ENCODE measurements at places on chromosomes 12 and 14. TPM values are rescaled to one million over a fixed set of nuclear protein-coding genes. Genes with fewer than 3 reads are reported as not detected.

GRCh38 chr12:109125791-109126190, 9.4 kb downstream of the ACACB start:
- H3K4me3 ChIP-seq, result no peak overlapping the region
- H3K27me3 ChIP-seq, result no peaks in the 10 kb centered on the region
- H3K36me3 ChIP-seq, result no peaks in the 10 kb centered on the region
- DNase-seq, result no peak
- no peak overlapping the region for H3K27ac ChIP-seq

- no peak for DNase-seq
- peaks cover 12% of the 10 kb centered on the region for H3K27me3 ChIP-seq
- H3K4me1 ChIP-seq, result no peaks in the 10 kb centered on the region
- H3K27ac ChIP-seq, result no peak overlapping the region
Observed at GRCh38 chr12:94510128-94510527, 50.5 kb upstream of the CEP83 start.

Gene TRIAP1
- total RNA-seq, result 37.3 TPM

DNA sequence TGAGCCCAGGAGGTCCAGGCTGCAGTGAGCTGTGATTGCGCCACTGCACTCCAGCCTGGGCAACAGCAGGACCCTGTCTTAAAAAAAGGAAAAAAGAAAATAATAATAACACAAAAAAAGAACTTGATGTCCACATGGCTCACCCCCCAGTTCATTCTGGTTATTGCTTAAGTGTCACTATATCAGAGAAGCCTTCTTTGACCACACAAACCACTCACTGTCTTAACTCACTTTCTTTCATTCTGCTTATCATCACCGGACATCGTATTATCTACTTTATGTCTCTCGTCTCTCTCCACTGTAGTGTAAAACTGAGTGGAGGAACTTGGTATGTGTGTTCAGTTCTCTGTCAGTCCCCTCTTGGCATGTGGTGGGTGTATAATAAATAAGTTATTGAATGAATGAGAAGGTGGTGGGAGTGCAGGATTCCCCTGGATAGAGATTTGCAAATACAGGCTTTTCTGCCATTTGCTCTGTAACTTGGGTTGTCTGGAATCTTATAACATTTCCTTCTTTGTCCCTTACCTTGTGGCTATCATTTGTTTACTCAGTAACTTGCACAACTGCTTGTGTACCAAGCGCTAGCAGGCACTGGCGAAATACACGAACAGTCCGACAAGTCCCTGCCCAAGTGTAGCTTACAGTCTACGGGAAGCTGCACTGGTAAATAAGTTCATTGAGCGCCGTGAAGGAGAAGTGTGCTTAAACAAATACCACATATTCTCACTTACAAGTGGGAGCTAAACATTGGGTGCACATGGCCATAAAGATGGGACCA, 86.6 kb upstream of the TRAF3 start:
- no peaks in the 10 kb centered on the region for H3K27me3 ChIP-seq
- peaks cover 4% of the 10 kb centered on the region for H3K4me1 ChIP-seq
- H3K36me3 ChIP-seq, result no peaks in the 10 kb centered on the region
- H3K27ac ChIP-seq, result no peak overlapping the region
- no peak for DNase-seq

DNA sequence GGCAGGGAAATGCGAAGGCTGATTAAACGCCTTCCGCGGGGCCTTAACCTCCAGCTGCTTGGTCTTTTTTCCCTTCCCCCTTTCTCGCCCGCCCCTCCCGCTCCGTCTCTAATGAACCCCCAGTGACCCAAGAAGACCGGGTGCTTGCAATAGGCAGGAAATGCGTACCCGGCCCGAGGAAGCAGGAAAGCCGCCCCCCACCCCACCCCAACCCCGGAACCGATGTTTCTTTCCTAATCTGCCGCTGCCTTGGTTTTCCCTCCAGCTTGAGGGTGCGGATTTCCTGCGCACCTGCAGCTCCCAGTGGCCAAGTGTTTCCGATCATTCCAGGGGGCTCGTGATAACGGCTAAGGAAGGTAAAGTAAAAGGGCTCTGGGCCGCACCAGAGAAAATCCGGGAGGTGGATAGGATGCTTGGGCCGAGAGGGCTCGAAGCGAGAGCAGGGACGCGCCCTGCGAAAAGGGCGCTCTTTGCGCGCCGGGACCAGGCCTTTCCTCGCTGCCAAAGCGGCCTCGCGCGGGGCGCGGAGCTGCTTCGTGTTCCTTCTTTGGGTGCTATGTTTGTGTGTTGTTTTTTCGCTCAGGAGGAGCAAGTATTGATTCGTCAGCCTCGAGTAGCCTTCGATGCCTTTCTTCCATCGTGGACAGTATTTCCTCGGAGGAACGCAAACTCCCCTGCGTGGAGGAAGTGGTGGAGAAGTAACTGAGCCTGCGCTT, 983 bp downstream of the MYF6 start:
- H3K4me3 ChIP-seq, result peak overlapping the region; percentile 74
- H3K27ac ChIP-seq, result no peak overlapping the region
- peaks cover 60% of the 10 kb centered on the region for H3K27me3 ChIP-seq
- peak; percentile 84 for DNase-seq

DNA sequence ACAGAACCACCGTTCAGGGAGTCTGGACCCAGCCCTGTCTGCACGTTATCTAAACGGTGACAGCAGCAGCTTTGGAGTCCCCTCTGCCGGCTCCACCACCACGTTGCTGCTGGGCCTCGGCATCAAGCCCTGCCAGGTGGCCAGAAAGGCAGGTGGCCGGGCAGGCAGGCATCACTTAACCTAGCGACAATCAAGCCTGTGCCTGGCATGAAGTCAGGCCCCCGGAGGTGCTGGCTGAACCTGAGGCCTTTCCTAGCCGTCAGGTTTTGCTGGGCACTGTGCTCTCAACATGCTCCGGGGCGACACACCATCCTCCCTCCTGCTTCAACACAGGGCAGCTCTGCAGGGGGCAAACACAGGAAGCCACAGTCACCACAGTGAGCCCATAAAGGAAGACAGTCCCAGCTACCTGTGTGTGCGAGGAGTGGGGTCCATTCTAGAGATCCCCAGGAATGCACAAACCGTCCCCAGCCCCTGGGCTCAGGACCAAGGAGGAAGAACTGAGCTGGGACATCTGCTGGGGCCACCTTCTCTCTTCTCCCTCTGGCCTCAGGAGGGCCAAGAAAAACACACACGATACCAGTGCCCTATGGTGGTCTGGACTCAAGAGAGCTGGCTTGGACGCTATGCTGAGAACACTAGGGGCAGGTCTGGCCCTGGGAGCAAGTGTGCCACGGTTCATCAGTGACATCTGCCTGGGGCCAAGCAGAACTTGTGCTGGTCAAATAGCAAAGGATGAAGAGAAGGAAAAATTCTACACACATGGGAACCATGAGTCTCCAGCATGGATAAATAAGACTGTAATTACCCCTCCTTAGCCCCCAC, 44.7 kb downstream of the CCDC88C start:
- no peaks in the 10 kb centered on the region for H3K36me3 ChIP-seq
- H3K4me3 ChIP-seq, result no peak overlapping the region
- peaks cover 7% of the 10 kb centered on the region for H3K4me1 ChIP-seq
- no peaks in the 10 kb centered on the region for H3K27me3 ChIP-seq

- H3K36me3 ChIP-seq, result peaks cover 7% of the 10 kb centered on the region
- H3K27ac ChIP-seq, result peak overlapping the region; percentile 97
- peak; percentile 98 for DNase-seq
- H3K27me3 ChIP-seq, result no peaks in the 10 kb centered on the region
Observed at GRCh38 chr12:106139422-106140171, 843 bp upstream of the NUAK1 start.

DNA sequence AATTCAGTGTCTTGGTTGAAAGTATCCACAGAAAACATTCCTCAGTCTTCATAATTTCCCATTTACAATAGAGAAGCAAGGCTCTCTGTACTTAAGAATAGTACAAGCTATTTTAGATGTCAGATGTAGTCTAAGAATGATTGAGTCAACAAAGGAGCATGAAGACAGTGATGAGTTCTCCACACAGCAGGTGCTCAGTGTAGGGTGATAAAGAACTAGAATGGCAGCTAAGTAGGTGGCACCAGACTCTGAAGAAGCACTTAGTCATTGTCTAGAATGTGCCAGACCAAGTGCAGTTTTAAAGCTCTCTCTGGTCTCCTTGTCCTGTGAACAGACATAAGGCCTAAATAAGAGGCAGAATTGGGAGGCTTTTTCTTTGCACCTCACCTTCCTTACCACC, 504.6 kb downstream of the NRXN3 start:
- H3K27me3 ChIP-seq, result no peaks in the 10 kb centered on the region
- H3K4me1 ChIP-seq, result no peaks in the 10 kb centered on the region
- no peak overlapping the region for H3K4me3 ChIP-seq
- H3K27ac ChIP-seq, result no peak overlapping the region

DNA sequence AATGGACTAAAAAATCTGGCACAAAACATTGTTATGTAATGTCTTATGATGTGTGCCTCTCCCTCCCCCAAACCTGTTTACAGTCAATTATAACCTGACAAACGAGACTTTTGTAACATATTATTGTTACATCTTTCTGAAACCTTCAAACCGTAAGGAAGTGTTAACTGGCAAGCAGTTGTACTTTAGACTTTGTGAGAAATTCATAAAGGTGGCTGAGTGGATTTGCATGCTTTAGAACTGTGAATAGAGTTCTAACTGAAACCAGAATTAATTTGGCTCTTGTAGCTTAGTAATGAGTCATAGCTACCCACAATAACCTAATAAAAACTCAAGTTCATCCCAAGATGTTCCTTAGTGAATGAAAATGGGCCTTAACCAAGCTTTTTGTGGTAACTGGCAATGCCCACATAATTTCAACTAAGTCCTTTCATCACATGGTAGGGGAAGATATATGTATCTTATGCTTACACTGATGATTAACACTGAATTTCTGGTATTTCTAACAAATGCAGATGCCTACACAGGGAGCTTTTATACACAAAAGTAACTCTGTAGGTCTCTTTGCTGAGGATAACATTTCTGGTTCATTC, 29.7 kb downstream of the RAD9B start:
- peaks cover 9% of the 10 kb centered on the region for H3K4me1 ChIP-seq
- no peak for DNase-seq
- no peak overlapping the region for H3K27ac ChIP-seq
- no peak overlapping the region for H3K4me3 ChIP-seq
- no peaks in the 10 kb centered on the region for H3K27me3 ChIP-seq

Gene CTSG
- total RNA-seq, result not detected

Gene ABCC9
- 0.42 TPM for total RNA-seq

GRCh38 chr12:44532940-44533339, 343.2 kb downstream of the NELL2 start:
- H3K4me3 ChIP-seq, result no peak overlapping the region
- H3K27me3 ChIP-seq, result no peaks in the 10 kb centered on the region
- H3K4me1 ChIP-seq, result peaks cover 8% of the 10 kb centered on the region
- no peak overlapping the region for H3K27ac ChIP-seq

DNA sequence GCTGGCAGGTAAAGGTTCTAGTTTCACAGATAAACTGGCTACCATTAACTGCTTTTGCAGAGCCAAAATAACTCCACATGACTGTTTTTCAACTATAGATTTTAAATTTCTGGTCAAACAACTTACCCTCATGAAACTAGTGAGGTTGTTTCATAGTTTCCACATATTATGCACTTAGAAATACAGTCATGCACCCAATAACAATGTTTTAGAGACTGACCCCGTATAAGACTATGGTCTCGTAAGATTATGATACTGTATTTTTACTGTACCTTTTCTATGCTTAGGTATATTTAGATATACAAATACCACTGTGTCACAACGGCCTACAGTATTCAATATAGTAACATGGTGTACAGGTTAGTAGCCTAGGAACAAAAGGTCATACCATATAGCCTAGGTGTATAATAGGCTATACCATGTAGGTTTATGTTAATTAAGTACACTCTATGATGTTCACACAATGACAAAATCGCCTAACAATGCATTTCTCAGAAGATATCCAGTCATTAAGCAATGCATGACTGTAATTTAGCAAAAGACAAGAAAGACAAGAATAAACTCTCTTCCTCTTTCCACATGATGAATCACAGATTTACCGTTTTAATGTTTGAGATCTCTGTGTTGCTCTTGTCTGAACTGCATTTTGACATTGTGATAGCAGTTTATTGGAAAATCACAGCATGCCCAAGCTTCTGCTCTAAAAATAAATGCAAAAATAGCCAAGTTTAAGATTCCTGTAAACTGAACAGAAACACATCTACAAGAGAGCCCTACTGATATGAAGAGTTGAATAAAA, 17.1 kb downstream of the DICER1 start:
- H3K27me3 ChIP-seq, result no peaks in the 10 kb centered on the region
- DNase-seq, result no peak
- H3K4me1 ChIP-seq, result peaks cover 3% of the 10 kb centered on the region

GRCh38 chr14:80664576-80664975, 277.0 kb downstream of the CEP128 start:
- H3K36me3 ChIP-seq, result no peaks in the 10 kb centered on the region
- peaks cover 32% of the 10 kb centered on the region for H3K27me3 ChIP-seq
- no peak overlapping the region for H3K27ac ChIP-seq

Gene GLT8D2
- 0.90 TPM for total RNA-seq

Gene ZDHHC22
- total RNA-seq, result 0.57 TPM

DNA sequence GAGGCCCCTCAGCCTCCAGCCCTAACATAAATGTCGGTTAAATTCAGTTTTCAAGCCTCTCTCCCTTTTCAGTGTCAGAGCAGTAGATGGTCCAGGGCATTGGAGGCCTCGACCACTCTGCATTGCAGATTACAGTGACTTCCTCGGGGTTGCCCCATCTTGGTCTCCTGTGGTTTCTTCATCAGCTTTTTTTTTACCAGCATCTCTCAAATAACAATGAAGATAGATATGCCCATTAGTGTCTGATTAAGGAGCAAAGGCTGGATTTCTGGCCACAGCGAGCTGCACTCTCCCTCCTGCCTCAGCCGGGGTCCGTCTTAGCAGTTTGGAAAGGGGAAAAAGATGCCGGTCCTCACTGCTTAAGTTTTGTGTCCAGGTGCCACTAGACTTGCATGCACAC, 49.7 kb downstream of the C14orf132 start:
- H3K4me3 ChIP-seq, result no peak overlapping the region
- no peak for DNase-seq
- no peak overlapping the region for H3K27ac ChIP-seq
- no peaks in the 10 kb centered on the region for H3K4me1 ChIP-seq

- no peak overlapping the region for H3K4me3 ChIP-seq
- H3K27me3 ChIP-seq, result no peaks in the 10 kb centered on the region
- no peaks in the 10 kb centered on the region for H3K4me1 ChIP-seq
- H3K27ac ChIP-seq, result no peak overlapping the region
Observed at GRCh38 chr12:72111706-72112105, 160.5 kb upstream of the TRHDE start.

Gene HCAR2
- total RNA-seq, result not detected

GRCh38 chr12:96057986-96058553, 22.7 kb upstream of the LTA4H start:
- no peaks in the 10 kb centered on the region for H3K27me3 ChIP-seq
- no peak for DNase-seq
- H3K4me1 ChIP-seq, result no peaks in the 10 kb centered on the region
- H3K4me3 ChIP-seq, result no peak overlapping the region

GRCh38 chr14:66635435-66635834, 127.5 kb downstream of the GPHN start:
- no peak overlapping the region for H3K4me3 ChIP-seq
- no peaks in the 10 kb centered on the region for H3K27me3 ChIP-seq
- no peak for DNase-seq
- H3K4me1 ChIP-seq, result peaks cover 7% of the 10 kb centered on the region
- no peaks in the 10 kb centered on the region for H3K36me3 ChIP-seq
